ENCODE measurements at places on chromosomes 2 and 18.

- no peak for DNase-seq
These were observed 8.4 kb downstream of the TGIF1 start for GRCh38 chr18:3458378-3458777.

DNA sequence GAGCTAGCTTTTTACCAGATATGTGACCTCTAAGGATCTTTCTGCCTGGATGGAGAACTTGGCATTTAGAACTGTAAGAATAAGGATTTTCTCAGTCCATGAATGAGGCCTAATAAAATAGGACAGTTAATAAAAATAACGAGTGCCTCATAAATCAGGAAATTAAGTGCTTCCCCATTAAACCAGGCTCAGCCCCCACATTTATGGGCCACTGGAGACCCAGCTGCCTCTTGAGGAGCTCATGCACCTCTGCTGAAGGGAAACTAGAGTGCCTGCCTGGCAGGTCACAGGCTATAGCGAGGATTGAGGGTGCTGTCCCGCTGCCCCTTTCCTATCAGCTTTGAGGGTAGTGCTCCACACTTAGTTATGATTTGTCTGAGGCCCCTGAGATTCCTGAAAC lies 158.0 kb downstream of the ALK start:
- no peak for DNase-seq

DNA sequence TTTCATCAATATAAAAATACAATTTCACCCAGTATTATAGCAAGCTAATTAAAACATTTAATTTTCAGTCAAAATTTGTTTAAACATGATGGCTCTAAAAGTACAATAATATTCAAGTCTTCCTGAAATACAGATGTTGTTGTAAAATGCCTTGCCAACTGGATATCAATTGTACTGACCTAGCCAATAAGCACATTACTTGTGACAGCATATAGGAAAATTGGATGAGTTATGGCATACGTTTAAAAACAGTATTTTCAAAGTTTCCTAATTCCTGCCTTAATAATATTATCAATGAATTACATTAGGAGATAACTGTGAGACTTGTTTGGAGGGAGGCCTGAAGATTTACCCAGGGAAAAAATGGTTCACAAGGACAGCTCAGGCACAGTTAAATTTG lies 336.9 kb upstream of the CDH20 start:
- no peak for DNase-seq

- DNase-seq = peak; percentile 51
These were observed at the start of gene LYPD6 for GRCh38 chr2:149330127-149331022. TSS of gene LYPD6 (plus strand) at chr2:149330587. CDS start at chr2:149437709, 107,122 bp downstream.

DNA sequence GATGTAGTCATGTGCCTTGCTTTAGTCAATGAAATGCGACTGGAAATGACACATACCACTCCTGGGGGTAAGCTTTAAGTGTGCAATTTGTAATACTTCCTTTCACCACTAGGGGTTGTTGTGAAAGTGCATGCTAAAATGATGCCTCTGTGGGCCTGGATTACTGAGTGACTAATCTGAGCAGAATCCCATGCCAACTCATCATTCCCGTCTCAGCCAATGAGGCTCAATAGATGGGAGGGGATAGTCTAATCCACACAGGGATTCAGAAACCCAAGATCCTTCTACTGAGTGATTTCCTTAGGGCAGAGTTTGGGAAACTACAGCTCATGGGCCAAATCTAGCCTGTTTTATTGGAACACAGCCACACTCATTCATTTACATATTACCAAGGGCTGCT lies 54.0 kb downstream of the HRH4 start:
- DNase-seq = no peak

GRCh38 chr2:121699421-121700333 lies 37.0 kb downstream of the NIFK start:
- no peak for DNase-seq

DNA sequence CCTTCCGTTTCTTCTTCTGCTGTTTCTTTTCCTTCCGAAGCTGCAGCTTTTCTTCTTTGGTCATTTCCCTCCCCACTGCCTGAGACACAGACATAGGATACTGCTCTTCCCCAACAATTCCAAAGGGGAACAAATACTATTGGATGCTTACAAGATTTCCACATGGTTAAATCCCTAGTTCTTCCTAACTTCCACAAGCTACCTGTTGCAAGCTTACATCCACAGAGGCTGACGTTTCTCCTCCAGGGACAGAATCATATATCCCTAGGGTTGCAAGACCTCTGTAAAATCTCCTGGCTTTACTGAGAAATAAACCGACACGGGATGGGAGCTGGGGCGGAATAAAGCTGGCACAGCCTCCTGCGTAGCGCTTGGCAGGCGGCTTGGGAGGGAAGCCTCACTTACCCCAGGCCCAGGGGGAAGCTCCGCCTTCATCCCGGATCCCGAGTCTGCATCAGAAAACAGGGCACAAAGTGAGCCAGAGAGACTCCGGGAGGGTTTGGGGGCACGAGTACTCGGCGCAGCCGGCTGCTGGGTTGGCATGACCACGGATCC lies 590 bp downstream of the EIF2B4 start:
- DNase-seq = no peak

DNA sequence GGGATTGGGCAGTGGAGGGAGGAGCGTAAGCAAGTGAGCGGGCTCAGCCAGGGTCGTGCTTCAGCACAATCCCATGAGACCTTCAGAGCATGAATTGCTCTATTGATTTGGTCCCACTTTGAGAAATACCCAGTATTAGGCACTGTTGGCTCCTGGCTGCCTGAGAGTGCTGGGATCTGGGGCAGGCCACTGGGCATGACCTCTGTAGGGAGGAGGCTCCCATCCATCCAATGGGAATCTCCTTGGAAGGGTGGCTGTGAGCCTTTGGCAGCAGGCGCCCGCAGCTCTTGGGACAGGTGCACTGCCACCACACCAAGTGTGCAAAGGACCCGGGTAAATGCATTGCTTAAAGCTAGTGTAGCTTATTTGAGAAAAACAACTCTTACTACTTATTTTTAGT lies 137.5 kb downstream of the LDLRAD4 start:
- DNase-seq = no peak

DNA sequence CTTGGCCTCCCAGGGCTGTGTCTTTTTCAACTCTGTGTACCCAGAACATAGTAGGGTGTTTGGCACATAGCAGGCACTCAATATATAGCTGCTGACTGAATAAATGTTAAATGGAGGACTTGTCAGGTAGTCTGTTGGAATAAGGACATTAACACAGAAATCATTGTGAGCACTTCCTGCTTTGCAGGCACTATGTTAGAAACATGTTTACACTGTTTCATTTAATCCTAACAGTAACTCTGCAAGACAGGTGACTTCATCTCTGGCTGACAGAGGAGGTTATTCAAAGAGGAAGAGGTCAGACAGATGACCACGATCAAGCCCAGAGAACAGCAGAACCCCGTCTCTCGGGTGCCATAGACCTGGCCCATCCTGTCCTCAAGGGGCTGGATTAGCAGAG lies 28.0 kb upstream of the PIEZO2 start:
- no peak for DNase-seq

DNA sequence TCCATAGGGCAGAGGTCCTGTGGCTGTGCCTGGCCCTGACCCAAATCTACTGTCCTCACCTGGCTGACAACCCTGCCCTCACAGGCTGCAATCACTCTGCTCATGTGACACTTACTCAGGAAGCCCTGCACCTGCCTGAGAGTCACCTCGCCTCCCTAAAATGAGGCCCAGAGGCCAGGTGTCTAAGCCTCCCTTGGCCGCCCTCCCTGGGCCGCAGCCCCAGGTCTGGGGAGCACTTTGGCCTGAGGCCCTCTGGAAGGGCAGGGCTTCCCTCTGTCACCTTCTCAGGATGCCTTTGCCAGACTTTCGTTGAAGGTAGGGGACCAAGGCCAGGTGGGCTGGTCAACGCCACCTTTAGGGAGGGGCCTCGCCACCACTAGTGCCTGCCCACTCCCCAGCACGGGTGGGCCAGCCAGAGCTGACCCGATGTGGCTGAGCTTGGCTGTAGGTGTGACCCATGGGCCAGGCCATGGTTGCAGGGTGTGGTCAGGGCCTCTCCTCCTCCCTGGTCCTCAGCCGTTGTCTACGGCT lies 6.1 kb upstream of the GPC1 start:
- no peak for DNase-seq

DNA sequence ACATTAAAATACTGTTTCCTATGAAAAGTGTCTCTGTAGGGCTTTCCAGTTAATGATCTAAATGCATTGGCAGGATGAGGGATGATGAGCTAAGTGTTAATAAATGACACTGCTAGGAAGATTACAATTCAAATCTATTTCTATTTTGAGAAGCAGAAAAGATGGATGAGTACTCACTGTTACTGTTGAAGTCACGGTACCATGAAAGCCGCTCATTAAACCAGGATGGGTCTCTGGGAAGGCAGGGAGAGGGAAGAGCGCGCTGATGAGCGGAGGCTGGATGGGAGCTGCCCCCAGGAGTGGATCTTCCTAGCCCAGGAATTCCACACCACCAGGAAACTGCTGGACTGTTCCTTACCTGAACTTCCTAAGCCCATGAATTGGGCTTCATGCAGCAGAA lies 27.1 kb upstream of the TXNDC2 start:
- DNase-seq = no peak

DNA sequence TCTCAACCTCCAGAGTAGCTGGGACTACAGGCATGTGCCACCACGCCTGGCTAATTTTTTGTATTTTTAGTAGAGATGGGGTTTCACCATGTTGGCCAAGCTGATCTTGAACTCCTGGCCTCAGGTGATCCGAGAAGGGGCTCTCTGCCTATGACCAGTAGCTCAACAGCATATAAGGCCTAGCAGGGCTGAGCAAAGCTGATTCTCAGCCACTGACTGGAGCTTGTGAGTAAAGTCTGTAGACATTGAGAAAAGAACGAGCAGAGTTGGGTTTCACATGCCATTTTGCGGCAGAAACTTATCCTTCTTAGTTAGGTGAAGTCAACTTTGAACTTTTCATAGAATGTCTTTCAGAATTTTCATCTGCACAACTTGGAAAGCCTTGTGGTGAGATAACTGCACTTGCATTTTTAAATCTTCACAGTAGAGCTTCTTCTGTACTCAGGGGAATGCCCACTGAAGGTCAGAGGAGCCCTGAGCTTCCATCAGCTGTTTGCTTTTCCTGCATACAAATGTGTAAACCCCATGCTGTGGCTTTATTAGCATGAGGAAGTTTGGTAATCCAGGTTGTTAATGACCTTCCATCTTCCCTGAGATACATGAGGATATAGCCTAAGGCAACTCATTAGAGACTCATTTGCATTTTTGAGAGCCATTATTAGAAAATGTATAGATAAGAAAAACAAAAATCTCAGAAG lies 602.4 kb downstream of the METTL4 start:
- DNase-seq = no peak

- DNase-seq = no peak
These were observed 45.6 kb upstream of the ITGAV start for GRCh38 chr2:186544255-186544675.

- DNase-seq = no peak
These were observed 209.9 kb downstream of the TMEM182 start for GRCh38 chr2:102971701-102972100.

- DNase-seq = no peak
These were observed 111.8 kb upstream of the DCC start for GRCh38 chr18:52228166-52228565.

DNA sequence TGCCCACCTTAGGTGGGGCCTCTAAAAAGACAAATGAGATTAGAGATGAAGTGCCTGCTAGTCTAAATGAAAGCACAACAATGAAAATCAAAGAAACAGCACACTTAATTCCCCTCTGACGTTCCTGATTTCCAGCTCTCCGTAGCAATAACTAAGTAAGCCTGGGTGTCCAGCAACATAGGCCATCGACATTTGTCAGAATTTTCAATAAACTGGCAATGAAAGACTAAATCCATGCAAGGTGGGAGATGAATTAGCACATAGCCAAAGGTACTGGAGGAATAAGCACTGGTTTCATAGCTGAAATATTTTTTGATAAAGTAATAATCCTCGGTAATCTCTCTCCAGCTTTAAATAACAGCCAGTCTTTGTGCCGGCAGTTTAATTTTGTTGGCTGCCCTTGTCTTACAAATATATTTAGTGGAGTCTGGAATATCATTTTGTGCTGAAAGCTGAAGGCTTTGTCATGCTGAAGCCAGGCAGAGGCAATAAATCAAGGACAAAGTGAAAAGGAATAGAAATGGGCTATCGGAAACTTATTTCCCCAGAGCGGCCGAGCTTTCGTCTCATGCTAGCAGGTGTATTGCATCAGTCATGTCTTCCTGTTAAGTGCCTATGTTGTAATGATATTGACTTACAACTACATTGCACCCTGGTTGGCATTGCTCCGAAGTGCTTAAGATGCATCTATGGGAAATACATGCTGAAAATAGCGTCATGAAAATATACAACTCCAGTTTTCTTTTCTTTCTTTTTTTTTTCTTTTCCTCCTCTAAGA lies 790.1 kb downstream of the CNTNAP5 start:
- no peak for DNase-seq

DNA sequence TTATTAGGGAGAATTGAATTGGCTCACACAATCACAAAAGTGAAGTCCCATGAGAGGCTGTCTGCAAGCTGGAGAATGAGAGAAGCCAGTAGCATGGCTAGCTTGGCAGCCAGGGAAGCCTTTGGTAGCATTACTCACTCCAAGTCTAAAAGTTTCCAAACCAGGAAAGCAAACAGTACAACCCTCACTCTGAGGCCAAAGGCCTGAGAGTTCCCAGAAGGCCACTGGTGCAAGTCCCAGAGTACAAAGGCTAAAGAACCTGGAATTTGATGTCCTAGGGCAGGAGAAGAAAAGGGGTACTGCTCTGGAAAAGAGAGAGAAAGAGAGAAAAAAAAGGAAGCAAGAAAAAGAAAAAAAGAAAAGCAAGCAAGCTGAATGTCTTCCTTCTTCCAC lies 318.2 kb downstream of the RND3 start:
- no peak for DNase-seq

DNA sequence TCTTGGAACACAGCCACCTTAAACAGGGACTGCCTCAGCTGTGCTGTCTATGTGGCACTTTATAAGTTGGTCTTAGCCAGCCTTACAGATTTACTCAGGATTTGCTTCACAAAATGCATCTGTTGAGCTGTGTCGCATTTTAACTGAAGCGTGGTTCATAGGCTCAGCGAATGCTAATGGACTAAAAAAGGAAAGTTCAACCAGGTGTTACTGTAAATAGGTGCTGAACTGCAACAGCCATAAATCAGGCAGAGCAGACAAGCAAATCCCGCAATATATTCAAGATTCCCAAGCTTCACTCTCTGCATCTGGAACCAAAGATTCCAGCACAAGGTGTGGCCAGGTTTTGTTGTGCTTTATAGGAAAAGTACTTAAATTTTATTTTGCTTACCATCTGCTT lies 130.0 kb downstream of the EPHA4 start:
- no peak for DNase-seq

DNA sequence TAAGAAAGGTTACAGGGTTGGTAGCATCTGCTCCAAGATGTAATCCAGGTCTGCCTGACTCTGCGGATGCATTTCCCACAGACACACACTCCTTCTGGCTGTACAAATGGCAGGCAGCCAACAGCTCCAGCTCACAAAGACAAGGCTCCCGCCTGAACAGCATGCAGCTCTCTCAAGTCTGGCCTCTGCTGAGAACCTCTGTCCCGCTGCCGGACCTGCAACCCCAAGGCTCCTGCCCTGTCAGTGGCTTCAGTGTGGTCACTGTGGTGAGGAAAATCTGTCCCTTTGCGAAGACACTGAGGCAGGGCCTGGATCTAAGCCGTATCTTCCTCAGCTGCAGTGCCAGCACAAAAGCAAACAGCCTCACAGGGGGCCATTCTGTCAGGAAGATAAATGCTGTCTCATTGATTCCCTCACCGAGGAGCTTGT lies 469.3 kb upstream of the MEX3C start:
- no peak for DNase-seq

Data from D721Med (cell line).